Left renal pelvis (tissue), 4 donors: ENCODE measurements at places on chromosomes 1 and 21. TPM values are rescaled to one million over a fixed set of nuclear protein-coding genes. Genes with fewer than 3 reads are reported as not detected.

DNA sequence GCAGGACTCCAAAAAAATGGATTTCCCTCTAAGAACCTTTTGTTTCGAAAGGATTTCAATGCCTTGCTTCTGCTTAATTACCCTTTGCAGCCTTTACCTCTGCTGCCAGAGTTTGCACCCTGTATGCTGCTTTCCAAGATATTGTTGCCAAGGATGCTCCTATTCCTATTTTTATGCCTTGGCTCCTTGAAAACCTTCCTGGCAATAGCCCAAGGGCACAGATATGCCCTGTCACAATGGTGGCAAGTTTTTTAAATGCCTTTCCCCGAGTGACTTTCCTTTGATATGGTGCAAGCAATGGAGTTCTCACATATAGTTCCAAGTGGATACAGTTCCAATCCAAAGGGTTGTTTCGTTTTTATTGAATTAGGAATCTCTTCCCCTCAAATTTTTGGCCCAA is 1983.0 kb downstream of the MRPL39 start:
- DNase-seq, result no peak

GNB1 gene
- 271 TPM for polyA plus RNA-seq

EFNA4 gene
- 19.4 TPM for polyA plus RNA-seq

DNA sequence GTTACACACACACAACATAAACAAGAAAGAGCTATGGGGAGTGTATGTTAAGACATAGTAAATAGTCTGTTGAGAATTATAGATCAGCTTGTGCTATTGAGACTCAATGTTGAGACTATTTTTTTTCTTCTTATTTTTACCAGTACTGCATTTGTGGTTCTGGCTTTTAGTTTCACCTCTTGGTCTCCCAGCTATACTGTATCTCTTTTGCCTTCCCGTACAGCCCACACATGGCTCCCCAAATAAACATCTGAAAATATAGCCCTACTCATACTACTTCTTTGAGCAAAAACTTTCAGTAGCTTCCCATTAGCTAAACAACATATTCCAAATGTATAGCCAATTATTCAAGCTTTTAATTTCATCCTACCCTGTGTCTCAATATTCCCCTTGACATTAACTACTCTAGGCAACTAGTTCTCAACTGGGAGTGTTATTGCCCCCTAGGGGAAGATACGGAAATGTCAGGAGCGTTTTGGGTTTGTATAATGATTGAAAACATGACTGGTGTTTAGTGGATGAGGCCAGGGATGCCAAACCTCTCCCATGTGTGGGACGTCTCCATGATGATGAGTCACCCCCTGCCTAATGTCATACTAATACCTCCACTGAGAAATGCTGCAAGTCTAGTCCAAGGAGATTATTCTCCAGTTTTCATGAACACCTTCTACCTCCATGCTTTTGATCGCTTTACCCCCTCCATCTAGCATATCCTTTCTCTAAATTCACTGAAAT is 6.8 kb downstream of the RPE65 start:
- DNase-seq, result no peak

DNA sequence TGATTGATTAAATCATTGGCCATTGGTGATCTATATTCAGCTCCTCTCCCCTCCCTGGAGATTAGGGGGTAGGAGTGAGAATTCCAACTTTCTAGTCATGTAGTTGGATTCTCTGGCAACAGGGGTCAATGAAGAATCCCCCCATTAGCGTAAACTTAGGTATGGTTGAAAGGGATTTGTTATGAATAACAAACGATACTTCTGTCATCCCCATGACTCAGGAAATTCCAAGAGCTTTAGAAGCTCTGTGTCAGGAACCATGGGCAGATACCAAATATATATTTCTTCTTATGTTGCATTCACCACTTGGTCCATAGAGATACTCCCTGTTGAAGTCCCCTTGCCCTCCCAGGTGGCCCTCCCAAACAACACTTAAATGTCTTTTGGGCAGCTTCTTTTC is 124.5 kb downstream of the DNM3 start:
- DNase-seq, result no peak

DNA sequence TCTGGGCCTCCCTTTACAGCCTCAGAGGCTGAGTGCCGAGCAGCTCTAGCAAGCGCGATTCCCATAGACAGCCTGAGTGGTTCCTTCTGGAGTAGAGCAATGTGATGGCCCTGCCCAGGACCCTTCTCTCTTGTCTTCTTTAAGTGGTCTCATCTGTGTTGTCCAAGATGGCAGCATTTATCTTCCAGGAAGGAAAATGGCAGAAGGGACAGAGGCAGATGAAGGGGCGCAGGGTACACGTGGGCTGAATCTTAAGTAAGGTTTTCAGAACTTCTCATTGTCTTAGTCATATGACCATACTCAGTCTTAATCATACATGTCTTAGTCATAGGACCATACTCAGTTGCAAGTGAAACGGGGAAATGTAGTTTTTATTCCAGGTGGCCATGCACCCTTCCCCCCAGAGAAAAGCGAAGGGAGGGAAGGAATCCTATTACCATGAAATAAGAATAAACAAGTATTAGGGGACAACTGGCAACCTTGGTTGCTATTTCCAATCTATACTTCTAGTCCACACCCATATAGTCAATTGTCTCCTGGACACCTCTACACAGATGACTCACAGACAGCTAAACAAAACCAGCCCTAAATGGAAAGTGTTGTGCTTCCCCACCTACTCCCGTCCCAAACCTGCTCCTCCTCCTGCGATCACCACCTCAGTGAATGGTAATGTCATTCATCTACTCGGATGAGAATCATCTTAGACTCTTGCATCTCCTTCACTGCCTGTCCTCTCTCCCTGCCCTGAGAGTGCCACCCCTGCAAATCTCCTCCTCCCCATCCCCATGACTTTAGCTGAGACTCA is 13.3 kb downstream of the OVAAL start:
- no peak for DNase-seq

GRCh38 chr1:24933468-24933867 is 3.4 kb upstream of the RUNX3 start:
- DNase-seq, result no peak

PRPF38B gene
- 93.5 TPM for polyA plus RNA-seq

TRIM46 gene
- 6.3 TPM for polyA plus RNA-seq

PADI4 gene
- polyA plus RNA-seq, result 0.65 TPM

DNA sequence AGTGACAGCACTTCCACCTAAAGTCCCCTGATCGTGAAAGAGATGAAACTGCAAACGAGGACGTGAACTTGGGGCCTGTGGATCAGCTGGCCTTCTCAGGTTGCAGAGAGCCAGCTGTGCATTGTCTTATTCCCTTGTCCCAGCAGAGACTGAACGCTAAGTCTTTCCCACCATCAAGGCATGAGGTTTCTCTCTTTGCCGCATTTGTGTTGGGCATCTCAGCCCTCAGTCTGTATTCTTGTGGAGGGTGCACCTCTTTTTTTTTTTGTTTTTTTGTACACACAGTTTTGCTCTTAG is 71.4 kb downstream of the KIF26B start:
- no peak for DNase-seq

S100A8 gene
- 17.4 TPM for polyA plus RNA-seq

DNA sequence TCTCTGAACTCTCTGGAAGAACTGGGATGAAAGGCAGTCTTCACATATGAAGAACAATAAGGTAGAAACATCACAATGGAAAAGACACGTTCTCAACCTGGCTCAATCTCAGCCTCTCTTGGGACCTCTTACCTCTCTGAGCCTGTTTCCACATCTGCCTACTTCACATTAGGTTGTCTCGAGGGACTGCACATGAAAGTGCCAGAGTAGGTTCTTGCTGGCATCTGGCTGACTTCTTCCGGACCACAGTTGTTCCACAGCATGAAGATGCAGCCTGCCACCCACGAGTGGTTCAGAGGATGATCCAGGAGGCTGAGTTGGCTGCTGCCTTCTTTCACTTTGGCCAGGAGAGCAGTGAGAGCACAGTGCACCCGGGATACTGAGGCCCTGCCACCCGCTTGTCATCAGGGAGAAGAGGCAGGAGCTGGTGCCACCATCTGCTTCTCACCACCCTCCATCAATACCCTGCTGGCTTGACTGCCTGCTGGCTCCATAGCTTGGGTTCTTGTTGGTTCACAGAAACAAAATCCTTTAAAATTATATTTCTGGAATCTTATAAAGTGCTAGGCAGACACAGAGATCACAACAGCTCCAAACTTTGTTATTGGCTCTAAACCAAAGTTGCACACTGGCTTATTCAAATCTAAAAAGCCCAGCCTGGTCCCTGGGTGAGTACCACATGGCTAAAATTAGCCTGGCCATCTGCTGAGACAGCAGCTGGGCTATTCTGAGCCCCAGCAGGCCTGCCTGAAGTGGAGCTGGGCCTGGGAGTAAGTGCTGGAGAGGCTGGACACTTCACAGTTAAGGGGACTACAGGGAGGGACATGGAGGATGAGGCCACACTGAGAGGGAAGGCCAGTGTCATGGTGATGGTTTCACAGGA is 46.9 kb upstream of the LIN9 start:
- no peak for DNase-seq

ANGPTL3 gene
- polyA plus RNA-seq, result 9.7 TPM

DNA sequence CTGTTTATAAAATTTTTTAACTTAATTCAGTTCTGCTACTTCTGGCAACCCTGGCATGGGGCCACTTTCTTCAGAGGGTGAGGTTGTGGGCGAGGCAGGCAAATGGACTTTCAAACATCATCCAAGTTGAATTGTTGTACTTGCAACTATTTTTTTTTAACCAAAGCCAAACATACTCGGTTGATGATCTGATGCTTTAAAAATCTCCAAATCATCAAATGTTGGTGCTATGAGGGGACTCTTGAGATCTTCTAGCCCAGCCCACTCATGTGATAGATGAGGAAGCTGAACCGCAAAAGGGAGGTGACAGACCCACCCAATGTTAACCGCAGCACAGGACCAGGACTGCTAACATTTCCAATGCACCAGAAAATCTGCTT is 6.7 kb downstream of the SLC1A7 start:
- no peak for DNase-seq

GRCh38 chr1:40014812-40015594 is 25.5 kb upstream of the CAP1 start:
- no peak for DNase-seq

ARHGEF2 gene
- polyA plus RNA-seq, result 79.1 TPM

DNA sequence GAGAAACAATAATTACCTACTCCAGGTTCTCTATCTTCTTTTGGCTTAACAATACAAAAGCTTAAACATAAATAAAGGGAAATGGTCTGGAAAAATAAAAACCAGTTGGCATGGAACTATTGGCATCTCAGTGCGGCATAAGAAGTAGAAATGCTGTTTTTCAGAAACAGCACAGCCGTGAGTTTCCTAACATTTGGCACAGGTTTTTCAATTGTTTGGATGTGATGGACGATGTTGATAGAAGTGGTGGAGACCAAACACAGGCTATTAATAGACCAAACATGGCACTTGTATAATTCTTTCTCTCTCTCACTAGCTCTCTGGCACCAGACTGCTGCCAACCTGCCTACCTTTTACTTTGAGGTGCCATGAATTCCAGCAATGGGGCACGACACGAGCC is 36.2 kb downstream of the KCNN3 start:
- DNase-seq, result no peak

DNA sequence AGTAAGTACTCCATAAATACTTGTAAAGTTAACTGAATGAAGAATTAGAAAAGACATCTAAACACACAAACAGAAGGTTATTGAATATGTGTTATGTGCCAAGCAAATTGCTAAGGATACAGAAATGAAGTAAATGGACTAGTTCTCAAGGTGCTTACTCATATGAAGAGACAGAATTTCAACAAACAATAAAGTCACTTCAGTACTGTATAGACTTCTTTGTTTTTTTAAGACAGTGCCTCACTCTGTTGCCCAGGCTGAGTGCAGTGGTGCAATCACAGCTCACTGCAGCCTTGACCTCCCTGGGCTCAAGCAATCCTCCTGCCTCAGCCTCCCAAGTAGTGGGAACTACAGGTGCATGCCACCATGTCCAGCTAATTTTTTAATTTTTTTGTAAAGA is 57.3 kb downstream of the SERBP1 start:
- no peak for DNase-seq

DNA sequence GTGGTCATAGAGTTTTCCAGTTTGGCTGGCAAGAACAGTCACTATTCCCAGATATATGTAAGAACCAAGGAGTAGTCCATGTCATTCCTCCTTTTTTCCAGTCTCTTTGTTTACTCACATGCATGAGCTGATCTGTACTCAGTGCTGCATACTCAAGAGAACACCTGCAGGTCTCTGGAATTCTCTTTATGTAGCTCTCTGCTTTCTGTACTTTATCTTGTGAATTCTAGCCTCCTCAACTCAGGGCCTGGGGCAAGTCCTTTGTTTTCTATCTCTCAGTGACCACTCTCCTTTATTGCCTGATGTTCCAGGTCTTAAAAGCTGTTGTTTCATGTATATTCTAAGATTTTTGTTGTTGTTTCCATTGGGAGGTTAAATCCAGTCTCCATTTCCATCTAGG is 478.9 kb downstream of the DPYD start:
- DNase-seq, result no peak

GRCh38 chr1:202627841-202628565 is 82.3 kb downstream of the SYT2 start:
- no peak for DNase-seq

- no peak for DNase-seq
Measured at GRCh38 chr21:16169102-16169511, 439.3 kb downstream of the USP25 start.

CLDN14 gene
- polyA plus RNA-seq, result 6.1 TPM

GRCh38 chr1:160618327-160618726 is 28.5 kb downstream of the SLAMF1 start:
- no peak for DNase-seq

DNA sequence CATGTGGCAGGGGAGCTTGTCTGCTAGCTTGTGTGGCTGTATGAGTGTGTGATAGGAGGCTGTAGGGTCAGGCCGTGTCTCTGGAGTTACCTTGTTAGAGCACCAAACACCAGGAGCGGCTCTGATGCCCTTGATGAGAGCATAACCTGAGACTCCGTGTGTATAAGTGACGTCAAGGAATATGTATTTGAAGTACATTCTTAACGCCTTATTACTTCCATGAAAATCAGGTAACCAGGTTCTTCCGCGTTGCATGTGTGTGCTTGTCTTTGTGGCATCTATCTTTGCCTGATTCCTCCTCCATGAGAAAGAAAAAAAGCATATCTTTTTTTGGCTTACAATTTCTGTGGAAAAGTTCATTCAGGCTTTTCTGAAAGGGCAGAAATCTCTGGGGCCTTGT is 4.6 kb downstream of the OLFML3 start:
- no peak for DNase-seq

FAM177B gene
- 0.27 TPM for polyA plus RNA-seq

ZFP69 gene
- 6.3 TPM for polyA plus RNA-seq

MAP3K21 gene
- 33.8 TPM for polyA plus RNA-seq

DNA sequence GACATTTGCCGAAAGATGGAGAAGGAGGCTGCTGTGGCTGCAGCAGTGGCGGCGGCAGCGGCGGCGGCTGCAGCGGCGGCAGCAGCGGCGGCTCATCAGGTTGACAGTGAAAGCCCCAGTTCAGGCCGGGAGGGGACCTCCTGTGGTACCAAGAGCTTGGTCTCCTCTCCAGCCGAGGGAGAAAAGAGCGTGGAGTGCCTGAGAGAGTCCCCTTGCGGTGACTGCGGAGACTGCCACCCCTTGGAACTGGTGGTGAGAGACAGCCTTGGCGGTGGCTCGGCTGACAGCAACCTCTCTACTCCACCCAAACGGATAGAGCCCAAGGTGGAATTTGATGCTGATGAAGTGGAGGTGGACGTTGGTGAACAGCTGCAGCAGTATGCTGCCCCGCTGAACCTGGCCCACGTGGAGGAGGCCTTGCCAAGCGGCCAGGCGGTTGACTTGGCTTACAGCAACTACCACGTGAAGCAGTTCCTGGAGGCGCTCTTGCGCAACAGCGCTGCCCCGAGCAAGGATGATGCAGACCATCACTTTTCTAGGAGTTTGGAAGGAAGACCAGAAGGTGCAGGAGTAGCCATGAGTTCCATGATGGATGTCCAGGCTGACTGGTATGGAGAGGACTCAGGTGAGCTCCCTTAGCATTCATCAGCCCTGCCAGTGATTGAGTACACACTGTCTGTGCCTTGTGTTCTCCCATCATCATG is 6.3 kb downstream of the ZBTB8B start:
- no peak for DNase-seq
